ENCODE measurements at places on chromosomes 3 and 15.

- DNase-seq = no peak
Measured at GRCh38 chr3:72244396-72244795, 459.4 kb upstream of the PROK2 start.

DNA sequence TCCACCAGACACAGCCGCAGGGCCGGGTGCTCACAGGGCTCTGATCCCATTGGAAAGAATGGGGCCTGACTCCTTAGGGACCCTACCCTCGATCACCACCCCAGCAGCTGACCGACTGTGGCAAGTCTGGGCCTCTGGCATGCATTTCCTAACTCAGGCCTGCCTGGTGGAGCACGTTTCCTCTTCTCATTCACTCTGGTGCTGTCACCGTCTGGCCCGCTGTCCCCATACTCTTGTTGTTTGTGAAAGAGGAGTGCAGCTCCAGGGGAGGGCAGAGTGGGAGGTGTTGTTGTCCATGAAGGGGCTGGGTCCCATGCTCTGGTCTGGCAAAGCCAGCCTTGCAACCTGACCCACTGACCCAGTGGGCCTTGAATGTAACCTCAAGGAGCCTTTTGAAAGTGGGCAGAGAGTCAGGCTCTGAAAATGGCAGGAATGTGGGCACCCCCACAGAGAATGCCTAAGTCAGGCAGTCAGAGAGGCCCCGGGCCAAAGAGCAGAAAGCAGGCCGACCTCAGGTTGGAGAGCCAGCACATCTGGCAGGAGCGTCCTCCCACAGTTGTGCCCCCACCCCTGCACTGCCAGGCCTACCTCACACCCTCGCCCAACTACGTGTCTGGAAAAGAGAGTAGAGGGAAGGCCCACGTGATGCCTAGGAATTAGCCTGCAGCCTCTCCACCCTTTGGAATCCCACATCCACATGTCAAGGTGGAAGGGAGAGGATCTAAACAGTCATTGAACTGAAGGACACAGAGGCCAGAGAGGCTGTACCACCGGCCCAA, 10.9 kb downstream of the SEMA7A start:
- no peak for DNase-seq

DNA sequence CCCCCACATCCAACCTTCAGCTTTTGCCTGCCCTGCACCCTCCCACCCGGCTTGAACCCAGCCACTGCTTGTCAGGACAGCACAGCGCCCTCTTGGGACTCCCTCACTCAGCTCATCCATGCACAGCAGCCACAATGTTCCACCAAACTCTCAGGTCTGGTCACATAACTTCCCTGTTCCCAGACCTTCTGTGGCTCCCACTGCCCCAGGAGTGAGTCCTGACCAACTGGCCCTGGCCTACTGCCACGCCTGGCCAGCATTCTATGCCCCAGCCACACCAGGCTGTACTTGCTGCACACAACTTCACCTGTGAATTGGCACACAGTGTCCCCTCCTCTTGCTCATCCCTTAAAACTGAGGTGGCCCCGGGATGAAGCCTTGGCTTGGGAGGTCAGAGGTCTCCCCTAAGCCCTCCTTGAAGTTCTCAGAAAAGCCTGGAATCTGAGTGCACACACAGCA, 21.0 kb downstream of the PLXNB1 start:
- DNase-seq = no peak

GRCh38 chr15:92663250-92663951, 7.8 kb upstream of the FAM174B start:
- DNase-seq = no peak

GRCh38 chr15:85380812-85381642, 624 bp downstream of the AKAP13 start:
- DNase-seq = peak; percentile 21

DNA sequence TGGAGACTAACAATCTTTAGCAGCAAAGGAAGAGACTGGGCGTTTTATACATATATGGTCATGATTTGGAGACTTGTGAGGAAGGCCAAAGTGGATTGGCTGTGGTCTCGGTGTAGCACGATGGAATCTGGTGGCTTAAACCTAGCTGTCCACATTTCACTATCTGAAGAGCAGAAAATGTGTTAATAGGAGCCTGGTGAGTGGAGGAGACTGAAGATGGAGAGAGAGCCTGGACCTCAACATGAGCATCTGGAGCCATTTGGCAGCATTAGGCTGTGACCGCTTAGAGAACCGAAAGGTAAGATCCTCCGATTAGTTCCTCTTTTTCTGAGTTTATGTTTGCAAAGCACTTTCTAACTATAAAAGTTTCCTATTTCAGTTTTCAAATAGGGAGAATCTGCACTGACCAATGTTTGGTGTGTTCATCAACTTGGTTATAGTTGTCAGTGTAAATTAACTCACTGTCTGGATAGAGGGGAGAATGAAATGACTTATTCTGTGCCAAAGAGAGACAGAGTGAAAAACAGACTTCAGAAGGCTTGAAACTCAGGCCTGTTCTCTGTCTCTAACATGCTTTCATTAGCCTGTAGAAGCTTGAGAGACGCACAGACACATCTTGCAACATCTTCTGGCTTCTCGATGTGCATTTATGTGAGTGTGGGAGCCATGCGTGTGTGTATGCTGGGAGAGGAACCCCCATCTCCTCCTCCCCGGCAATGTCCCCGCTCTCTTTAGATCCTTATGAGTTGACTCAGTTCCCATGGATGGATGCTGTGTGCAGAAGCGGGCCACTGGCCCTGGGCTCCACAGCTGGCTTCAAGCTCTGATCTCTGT, 244.7 kb upstream of the TBL1XR1 start:
- DNase-seq = no peak

- no peak for DNase-seq
Measured at GRCh38 chr3:178370387-178370786, 165.8 kb upstream of the KCNMB2 start.

DNA sequence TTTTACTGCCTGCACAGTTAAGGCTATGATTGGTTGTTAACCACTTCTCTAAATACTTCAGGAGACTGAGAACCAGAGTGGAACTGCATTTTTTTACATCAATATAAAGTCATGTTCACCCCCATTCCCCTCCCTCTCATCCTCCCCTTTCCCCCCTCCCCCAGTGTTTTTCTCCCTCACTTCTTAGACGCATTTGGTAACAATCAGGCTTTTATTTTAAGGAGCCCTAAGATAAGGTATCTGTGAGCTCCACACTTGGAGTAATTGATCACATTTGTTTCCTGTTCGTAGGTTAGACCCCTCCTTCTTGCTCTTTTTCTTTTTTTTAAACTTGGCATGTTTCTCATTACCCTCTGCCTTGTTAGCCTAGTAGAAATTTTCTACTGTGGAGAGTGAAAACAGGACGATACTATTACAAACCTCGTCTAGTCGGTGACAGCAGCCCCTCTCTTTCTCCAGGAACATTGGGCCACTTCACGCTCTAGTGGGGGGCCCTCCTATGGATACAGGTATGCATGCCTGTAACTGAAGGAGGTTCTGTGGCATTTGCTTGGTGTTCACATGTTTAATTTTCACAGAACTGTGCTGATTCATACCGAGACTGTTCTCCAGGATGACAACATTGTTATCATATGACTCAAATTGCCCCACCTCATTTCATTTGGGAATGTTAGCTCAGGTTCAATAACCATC, 314.4 kb downstream of the MECOM start:
- DNase-seq = no peak

- DNase-seq = no peak
Measured at GRCh38 chr3:126878664-126879063, 104.3 kb upstream of the PLXNA1 start.

DNA sequence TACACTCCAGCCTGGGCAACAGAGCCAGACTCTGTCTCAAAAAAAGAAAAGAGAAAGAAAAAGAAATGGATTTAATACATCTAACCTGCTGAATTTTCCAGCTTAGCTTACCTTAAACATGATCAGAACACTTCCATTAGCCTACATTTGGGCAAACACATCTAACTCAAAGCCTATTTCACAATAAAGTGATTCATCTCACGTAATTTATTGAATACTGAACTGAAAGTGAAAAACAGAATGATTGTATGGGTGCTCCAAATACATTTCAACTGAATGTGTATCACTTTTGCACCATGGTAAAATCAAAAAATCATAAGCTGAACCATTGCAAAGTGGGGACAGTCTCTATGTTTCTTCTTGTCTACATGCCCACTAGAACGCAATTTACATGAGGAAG, 9.0 kb downstream of the PIK3R4 start:
- no peak for DNase-seq

DNA sequence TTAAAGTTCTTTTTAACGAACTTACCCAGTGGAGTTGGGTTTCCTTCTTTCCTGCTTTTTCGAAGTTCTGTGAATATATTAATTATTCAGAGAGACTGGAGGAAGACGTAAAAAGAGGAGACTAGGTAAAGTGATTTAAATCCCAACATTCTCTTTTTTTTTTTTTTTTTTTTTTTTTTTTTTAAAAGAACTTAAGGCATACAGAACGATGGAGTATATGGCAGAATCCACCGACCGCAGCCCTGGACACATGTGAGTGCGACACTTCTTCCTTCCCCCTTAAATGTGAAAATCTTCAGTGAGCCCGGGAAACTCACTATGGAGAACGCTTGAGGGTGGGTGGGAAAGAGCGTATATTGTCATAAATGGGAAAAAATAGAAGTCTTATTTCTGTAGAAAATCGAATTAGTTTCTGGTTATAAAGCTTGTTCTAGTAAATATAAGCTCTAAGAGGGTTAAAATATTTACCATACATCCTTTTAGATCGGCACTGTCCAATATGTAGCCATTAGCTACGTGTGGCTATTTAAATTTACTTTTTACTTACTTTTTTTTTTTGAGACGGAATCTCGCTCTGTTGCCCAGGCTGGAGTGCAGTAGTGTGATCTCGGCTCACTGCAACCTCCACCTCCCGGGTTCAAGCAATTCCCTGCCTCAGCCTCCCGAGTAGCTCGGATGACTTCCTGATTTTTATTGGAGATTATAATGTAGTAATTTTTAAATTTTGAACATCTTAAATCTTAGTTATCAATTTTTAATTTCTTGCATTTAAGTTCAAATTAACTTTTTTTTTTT, 892 bp downstream of the NMD3 start:
- DNase-seq = peak; percentile 53

GRCh38 chr3:55716611-55717225, 229.6 kb upstream of the WNT5A start:
- DNase-seq = no peak

GRCh38 chr15:96344706-96345559, 14.4 kb downstream of the NR2F2 start:
- DNase-seq = no peak

DNA sequence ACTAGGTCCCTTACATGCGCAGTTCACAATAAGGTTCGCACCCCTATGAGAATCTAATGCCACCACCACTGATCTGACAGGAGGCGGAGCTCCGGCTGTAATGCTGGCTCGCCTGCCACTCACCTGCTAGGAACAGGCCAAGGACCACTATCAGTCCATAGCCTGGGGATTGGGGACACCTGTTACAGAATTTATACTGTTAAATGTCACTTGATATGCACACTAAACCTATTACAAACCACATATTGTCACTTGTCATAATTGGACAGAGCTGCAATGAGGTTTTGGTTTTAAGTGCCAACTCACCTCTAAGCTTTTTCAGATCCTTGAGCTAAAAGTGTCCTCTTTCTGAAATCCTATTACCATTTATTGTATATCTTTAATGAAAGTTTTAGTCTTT, 507.9 kb upstream of the TPRG1 start:
- no peak for DNase-seq
